ENCODE measurements at places on chromosomes 11 and 22. TPM values are rescaled to one million over a fixed set of nuclear protein-coding genes. Genes with fewer than 3 reads are reported as not detected.

Gene OLFML1
- total RNA-seq: 3.1 TPM

Gene TRIM21
- 14.1 TPM for total RNA-seq

Gene KCNJ1
- not detected for total RNA-seq

Gene PHLDA2
- total RNA-seq: 1.6 TPM

Gene MMP3
- total RNA-seq: 7.5 TPM

Gene MAPK8IP1
- 8.1 TPM for total RNA-seq

Gene KCNK4
- not detected for total RNA-seq

Gene OSBPL5
- 45.0 TPM for total RNA-seq

Gene INPP5J
- total RNA-seq: 0.09 TPM

Gene FXYD6
- not detected for total RNA-seq

Gene MUC2
- total RNA-seq: not detected

Gene PLCB3
- total RNA-seq: 23.8 TPM

Gene APOBEC3C
- total RNA-seq: 5.6 TPM

Gene DDI1
- under 0.01 TPM for total RNA-seq

Gene PGA5
- not detected for total RNA-seq

Gene MRGPRF
- total RNA-seq: 29.9 TPM

Gene GAL3ST3
- 0.14 TPM for total RNA-seq

Gene KRTAP5-7
- not detected for total RNA-seq

Gene CCDC73
- not detected for total RNA-seq

Gene SHISA8
- not detected for total RNA-seq

Gene HBB
- total RNA-seq: not detected

Gene ROBO4
- 0.46 TPM for total RNA-seq

Gene TYR
- not detected for total RNA-seq

Gene C22orf31
- 0.14 TPM for total RNA-seq

Gene CREB3L1
- total RNA-seq: 30.7 TPM

Gene CTTN
- total RNA-seq: 410 TPM

Gene PAMR1
- 499 TPM for total RNA-seq

Gene CCDC188
- total RNA-seq: 1.3 TPM

Gene BATF2
- total RNA-seq: 0.37 TPM

Gene MYBPC3
- total RNA-seq: not detected

Gene MMP12
- total RNA-seq: 0.28 TPM

Gene ZP1
- 0.55 TPM for total RNA-seq

Gene MUC15
- not detected for total RNA-seq

Gene CHST1
- 0.37 TPM for total RNA-seq

Gene NNMT
- total RNA-seq: 1,567 TPM

Gene APOL4
- 2.3 TPM for total RNA-seq

Gene KCNJ4
- not detected for total RNA-seq

Gene CAPN1
- total RNA-seq: 72.6 TPM

Gene MFNG
- 0.09 TPM for total RNA-seq

Gene CLTCL1
- total RNA-seq: 7.8 TPM

Gene TNNI2
- total RNA-seq: not detected

Gene FKBP2
- 97.4 TPM for total RNA-seq

Gene USP2
- total RNA-seq: 0.09 TPM

Gene MYOD1
- total RNA-seq: not detected

Gene ARHGAP8
- 0.28 TPM for total RNA-seq

Gene NEFH
- 0.09 TPM for total RNA-seq

Gene B4GALNT4
- 1.9 TPM for total RNA-seq

Gene CNTF
- total RNA-seq: 1.2 TPM
